ENCODE measurements at places on chromosomes 5 and 9.

DNA sequence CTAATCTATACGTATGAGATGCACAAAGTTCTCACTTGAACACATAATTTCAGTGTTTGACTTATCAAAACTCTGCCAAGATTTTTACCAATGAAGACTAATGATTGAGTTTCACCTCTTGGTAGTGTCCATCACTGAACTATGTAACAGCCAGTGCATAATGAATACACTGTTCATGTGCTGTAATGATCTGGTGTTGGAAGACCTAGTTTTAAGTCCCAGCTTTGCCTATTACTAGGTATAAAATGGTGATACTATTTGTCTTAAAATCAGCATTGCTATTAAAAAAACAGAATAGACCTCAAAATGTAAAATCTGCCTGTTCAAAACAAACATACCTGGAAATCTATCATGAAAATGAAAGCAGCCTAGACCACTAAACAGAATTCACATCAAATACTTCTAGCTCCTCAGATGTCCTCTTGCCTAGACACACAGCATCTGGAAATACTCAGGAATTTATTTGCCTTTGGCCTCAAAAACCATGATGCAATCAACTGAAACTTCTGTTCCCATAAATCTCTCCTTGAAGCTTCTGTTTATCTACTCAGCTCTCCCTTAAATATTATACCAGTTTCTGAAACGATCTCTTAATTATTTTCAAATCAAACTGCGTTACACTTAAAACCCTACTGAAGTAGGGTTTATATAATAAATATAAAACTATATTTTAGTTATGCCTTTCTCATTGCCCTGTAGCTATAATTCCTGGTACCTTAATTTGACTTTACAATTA is 38.1 kb downstream of the MRPS27 start:
- no peak for DNase-seq

DNA sequence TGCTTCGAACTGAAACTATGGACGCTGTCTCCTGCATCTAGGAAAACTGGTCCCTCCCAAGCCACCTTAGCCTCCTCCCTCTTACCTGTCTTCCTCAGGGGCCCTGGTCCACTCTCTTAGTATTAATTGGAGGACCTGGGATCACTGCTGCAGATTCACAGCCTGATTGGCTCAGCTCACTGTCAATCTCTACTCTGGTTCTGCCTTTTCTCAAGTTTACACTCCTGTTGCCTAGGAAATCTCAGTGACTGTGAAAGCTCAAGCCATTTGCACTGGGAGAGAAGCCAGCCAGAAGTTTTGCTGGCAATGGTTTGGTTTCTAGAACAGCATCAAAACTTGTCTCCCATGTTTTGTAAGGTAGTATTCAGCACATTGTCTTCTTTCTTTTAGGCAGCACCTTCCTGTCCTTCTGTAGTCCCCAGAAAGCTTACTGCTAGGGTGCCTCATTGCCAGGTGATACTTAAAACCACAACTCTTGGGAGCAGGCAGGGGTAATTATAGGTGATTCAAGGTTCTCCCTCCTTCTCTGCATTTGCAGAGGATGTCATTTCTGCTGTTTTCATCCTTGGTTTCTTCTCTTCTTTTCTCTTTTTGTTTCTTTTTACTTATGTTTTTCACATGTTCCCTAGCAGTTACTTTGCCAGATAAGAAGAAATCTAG is at the start of gene CAPSL:
TSS of gene CAPSL (minus strand) at position 55 of the 660 bp plus-strand sequence. CDS start 17,502 bp downstream, outside the sequence.
- peak; percentile 14 for DNase-seq

GRCh38 chr9:35726931-35727330 is 5.1 kb downstream of the TLN1 start:
- no peak for DNase-seq

DNA sequence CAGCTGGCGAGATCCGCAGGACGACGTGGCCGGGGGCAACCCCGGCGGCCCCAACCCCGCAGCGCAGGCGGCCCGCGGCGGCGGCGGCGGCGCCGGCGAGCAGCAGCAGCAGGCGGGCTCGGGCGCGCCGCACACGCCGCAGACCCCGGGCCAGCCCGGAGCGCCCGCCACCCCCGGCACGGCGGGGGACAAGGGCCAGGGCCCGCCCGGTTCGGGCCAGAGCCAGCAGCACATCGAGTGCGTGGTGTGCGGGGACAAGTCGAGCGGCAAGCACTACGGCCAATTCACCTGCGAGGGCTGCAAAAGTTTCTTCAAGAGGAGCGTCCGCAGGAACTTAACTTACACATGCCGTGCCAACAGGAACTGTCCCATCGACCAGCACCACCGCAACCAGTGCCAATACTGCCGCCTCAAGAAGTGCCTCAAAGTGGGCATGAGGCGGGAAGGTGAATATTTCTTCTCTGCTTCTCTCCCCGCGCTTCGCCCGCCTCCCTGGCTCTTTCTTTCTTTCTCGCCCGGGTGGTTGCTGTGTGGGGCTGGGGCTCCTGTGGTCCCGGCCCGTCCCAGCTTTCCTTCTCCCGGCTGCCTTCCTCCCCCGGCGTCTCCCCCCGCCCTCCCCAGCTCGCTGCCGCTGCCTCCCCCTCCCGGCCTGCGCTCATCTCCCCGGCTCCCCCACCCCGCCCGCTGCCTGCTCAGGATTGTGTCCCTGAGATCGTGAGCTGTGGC is 2.2 kb downstream of the NR2F1 start:
- no peak for DNase-seq

GRCh38 chr5:154265197-154265773 is 74.8 kb downstream of the GALNT10 start:
- no peak for DNase-seq

DNA sequence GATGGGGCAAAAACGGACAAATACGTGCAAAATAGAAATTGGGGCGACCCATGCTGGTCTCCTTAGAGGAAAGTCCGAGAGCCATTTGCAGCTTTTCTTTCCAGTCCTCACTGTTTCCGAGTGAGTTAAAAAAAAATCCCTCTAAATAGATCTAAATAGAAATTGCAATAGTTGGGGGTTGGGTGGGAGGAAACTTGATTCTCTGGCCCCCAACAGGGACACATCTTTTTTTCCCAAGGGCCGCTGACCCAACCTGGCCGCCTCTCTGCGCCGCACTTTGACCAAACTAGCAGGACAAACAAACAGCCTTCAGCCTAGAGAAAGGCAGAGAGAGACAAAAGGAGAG is 2.8 kb upstream of the NKX2-5 start:
- no peak for DNase-seq

DNA sequence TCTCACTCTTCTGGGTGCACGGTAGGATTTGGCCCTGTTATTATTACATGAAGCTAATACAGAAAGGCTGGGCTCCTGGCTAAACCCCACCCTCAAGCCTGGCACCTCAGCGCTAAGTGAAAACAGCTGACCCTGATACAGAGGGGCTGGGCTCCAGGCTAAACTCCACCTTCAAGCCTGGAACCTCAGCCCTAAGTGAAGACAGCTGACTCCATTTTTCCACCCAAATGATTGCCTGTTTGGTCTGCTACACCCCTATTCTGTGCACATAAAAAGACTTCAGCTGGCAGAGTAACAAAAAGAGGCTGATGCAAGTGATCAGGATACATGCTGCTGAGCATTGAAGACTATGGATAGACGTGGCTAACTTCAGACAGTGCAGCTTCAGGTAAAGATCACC is 148.4 kb upstream of the CLINT1 start:
- DNase-seq = no peak

DNA sequence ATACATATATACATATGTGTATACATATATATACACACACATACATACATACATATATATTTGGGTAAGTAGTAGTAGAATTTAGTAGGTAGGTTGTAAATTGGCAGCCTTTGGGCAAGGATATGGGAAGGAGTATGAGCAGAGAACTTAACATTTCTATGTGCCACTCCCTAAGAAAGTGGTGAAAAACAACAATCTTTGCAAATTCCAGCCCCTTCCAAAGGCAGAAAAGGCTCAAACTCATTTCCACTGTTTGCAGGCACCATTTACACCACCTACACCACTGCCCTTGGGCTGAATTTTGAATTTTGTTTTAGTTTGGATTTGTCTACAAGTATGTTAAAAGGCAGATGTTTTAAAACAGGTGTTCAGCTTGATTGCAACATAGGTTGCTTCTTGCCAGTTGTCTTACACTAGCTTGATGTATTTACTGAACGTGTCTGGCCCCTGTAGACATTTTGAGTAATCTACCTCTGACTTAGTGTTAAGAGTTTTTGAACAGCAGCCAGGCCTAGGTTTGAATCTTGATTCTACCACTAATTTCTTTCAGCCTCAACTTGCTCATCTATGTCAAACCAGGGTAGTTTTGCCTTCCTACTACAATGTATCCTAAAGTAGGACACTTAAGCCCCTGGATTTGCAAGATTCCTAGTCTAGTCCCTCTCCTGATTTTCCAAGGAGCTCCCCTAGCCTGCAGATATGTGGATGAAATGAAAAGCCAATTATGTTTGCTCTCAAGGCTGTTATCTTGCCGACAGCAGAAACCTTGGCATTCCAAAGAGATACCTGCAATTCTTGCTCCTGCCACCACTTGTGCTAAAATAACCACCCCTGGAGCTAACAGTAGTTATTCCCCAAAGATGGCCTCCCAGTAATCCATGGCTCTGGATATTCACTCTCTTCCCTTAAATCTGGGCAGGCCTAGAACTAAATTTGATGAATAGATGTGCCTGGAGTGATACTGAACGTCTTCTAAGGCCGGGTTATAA is 156.2 kb upstream of the SLC44A1 start:
- no peak for DNase-seq

- no peak for DNase-seq
Measured at GRCh38 chr5:91006713-91007112, 376.4 kb downstream of the ARRDC3 start.

DNA sequence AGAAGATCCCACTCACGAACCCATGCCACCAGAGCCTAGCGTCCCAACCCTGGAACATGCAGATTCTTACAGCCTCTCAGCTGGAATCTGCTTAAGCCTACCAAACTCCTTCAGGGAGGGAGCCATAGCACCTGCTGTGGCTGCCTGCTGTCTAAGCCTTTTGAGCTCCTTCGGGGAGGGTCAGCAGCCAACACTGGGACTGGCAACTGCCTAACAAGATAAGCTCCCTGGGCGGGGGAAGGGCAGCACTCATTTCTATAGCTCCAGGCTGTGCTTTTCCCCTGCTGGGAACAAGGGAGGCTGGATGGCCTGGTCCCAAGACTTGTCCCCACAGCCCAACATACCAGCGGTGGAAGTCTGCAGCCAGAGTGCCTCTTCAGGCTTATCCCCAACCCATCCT is 199.1 kb upstream of the OR13F1 start:
- no peak for DNase-seq

DNA sequence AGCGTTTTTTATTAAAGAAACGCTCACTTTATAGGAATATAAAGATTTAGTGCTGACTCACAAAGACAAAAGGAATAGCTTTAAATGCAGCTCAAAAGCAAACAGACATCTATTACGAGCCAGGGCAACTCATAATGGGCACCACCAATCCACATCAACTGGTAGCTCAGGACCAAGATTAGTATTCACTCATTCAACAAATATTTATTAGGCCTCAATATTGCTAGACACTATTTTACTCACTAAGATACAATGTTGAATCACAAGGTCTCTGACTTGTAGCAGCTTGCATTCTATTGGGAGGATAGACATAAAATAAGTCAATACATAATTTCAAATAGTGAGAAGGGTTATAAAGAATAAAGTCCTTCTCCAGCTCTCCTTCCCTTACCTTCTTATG is 8.0 kb upstream of the MAN2A1 start:
- no peak for DNase-seq

- no peak for DNase-seq
Measured at GRCh38 chr9:4211806-4212205, 88.1 kb downstream of the GLIS3 start.

DNA sequence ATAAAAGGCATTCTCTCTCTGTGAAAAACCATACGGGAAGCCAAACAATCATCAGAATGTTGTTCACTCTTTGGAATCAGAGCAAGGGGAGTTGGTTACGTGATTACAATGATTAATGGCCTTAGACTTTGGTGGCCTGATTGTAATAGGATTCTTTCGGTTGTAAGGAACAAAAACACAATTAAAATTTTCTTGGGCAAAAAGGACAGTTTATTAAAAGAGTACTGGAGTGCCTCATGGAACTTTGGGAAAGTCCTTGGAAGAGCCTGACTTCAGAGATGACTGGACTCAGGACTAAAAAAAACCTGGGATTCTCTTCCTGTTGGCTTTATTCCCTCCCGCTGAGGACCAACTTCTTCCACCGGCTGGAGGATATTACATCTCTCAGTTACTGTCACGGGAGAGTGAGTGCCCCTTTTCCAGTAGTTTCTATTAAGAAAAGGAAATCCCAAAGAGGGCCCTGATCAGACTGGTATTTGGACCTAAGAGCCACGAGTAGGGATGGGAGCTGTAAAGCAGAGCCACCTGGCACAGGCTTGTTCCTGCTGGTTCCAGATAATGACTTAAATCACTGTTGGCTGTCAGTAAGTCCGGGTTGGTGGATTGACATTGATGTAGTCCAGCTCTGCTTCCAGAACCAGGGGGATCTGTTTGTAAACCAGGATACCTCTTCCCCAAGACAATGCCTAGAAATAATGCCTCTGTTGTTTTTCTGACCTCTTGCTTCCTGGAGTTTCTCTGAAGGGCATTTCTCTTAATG is 53.9 kb downstream of the CFAP95 start:
- no peak for DNase-seq

DNA sequence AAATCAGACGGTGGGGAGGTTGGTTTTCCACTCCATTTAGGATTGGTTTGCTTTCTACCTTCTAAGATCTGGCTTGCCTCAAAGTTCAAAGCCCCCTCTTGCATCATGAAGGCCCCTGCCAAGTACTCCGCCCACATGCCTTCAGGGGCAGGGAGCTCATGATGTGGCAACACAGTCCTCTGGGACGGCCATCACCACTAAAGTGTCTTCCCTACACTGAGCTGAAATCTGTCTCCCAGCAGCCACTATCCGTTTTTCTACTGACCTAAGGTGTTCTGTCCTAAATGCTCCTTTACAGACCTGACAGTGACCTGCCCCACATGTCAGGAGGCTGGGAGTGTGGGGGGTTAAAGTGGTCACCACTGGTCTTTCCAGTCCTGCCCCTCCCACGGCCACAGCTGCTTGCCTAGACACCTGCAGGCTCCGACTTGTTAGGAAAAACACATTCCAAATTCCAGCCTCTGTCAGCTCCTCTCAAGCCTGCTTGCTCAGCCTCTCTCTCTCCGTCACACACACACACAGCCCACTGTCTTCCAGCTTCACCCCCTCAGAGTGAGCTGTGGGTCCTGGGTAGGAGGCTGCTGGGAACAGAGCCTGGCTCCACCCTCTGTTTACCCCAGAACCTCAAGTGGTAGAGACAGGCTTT is 44.9 kb downstream of the SHB start:
- DNase-seq = no peak

DNA sequence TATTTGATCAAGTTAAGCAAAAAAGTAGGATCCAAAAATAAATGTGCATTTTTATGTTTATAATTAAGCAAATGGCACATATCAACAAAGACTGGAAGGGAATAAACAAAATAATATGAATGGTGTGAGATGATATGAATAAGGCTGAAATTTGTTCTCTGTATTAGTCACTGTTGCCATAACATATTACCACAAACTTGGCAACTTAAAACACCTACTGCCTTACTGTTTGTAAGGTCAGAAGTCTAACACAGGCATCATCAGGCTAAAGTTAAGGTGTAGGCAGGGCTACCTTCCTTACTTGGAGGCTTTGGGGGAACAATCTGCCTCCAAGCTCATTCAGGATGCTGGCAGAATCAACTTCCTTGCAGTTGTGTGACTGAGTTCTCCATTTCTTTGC is 19.3 kb downstream of the PGGT1B start:
- no peak for DNase-seq
